Natural killer cell treated with Interleukin-12 subunit alpha and Interleukin-12 subunit beta and Interleukin-15 and Interleukin-18, amount 100 ng/mL, for 72 hours (primary cell): ENCODE measurements at places on chromosomes 5 and 9. TPM values are rescaled to one million over a fixed set of nuclear protein-coding genes. Genes with fewer than 3 reads are reported as not detected.

GFI1B gene
- total RNA-seq = 0.45 TPM

HOMER1 gene
- total RNA-seq = 4.2 TPM

GRCh38 chr5:150609843-150610584 lies 30.4 kb upstream of the SYNPO start:
- DNase-seq = no peak
- no peak overlapping the region for H3K4me3 ChIP-seq
- H3K4me1 ChIP-seq = no peaks in the 10 kb centered on the region
- no peaks in the 10 kb centered on the region for H3K36me3 ChIP-seq

- no peaks in the 10 kb centered on the region for H3K36me3 ChIP-seq
- H3K27me3 ChIP-seq = no peaks in the 10 kb centered on the region
- no peak overlapping the region for H3K4me3 ChIP-seq
- DNase-seq = no peak
- no peak overlapping the region for H3K27ac ChIP-seq
Measured at GRCh38 chr9:131951905-131952304, 127.8 kb downstream of the MED27 start.

CCNJL gene
- 20.1 TPM for total RNA-seq

DNA sequence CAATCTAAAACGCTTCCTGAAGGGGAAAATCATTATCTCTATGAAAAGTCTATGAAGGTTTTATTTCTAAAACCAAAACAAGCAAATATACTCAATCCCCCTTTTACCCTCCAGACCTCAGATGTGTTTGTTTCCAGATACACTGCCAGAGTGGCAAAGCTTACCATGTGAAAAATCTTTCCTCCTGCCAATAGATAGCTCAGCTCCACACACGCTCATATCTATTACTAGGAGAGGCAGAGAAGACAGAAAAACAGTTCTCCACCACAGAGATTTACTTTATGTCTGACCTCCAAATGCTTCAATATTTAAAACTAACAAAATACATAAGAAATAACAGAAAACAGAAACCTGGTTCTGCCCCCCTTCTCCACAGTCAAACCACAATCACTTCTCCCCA lies 7.0 kb downstream of the IRX2 start:
- peaks cover 2% of the 10 kb centered on the region for H3K4me1 ChIP-seq
- peaks cover 4% of the 10 kb centered on the region for H3K36me3 ChIP-seq
- DNase-seq = no peak
- peaks cover 58% of the 10 kb centered on the region for H3K27me3 ChIP-seq

DNA sequence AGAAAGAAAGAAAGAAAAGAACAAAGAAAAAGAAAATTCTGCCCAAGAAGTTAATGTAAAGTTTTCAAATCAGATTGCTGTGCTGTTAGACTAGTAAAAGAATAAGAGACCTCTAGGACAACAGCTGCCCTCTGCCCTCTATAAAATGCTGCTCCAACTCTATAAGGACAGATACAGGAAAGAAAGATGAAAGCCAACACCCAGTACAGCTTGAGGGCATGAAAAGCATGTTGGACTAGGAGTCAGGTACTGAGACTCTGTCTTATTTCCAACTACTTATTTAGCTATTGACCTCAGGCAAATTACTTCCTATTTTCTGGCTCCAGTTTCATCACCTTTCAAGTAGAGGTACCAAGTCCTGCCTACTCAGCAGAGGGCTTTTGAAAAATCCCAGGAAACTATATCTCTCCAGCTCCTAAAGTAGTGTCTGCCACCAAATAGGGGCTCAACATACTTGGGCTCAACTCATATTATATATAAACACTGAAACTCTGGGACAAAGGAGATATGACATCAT lies 5.7 kb downstream of the HBEGF start:
- H3K27me3 ChIP-seq = peaks cover 2% of the 10 kb centered on the region
- peak overlapping the region; percentile 95 for H3K4me3 ChIP-seq
- H3K27ac ChIP-seq = peak overlapping the region; percentile 96
- H3K36me3 ChIP-seq = peaks cover 15% of the 10 kb centered on the region

DNA sequence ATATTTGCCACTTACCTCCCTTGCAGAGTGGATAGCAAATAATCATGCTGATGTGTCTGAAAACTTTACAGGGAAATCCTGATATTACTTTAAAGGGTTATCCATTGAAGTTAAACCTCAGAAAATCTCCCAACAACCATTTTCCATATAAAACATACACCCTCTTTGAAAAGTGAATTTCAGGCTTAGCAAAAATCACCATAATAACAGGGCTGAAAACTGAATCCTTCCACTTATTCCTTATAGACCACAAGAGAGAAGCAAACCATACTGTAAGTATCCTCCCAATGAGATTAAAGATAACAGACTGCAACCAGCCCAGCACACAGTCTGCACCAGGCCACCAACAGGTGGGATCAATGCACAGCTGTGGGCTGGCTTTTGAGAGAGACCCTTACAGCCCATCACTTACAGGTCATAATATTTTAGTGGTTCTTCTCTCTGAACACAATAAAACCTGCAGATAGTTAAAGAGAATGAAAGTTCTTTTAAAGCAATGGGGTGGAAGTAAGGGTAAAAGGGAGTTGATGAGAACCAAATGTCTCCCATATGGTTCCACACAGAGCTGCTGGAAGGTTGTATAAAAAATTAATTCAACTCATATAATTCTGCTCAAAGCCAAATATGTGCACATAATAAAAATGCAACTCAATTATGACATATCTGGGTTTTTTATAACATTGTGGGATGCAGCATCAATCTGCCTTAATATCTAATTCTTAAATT lies 376.2 kb upstream of the GRAMD2B start:
- no peaks in the 10 kb centered on the region for H3K27me3 ChIP-seq
- no peaks in the 10 kb centered on the region for H3K36me3 ChIP-seq
- no peak overlapping the region for H3K4me3 ChIP-seq
- no peak overlapping the region for H3K27ac ChIP-seq

DNA sequence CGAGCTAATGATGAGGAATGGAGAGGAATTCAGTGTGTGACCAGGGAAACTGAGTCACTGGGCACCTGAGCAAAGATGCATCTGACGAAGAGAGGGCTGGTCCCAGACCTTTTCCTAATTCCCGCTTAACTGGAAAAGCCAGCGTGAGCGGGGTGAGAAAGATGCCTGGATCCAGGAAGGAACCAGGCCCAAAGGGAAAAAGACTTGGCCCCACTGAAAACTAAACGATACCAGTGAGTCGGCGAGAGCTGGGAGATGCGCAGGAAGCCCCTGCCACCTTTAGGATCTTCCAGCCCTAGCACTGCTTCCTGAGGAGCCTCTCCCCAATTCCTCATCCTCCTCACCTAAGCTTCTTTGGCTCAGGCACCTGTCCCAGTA lies 499 bp upstream of the FCHSD1 start:
- H3K36me3 ChIP-seq = peaks cover 3% of the 10 kb centered on the region
- H3K4me1 ChIP-seq = peaks cover 36% of the 10 kb centered on the region
- H3K27ac ChIP-seq = peak overlapping the region; percentile 84
- peak overlapping the region; percentile 91 for H3K4me3 ChIP-seq
- no peaks in the 10 kb centered on the region for H3K27me3 ChIP-seq

- no peaks in the 10 kb centered on the region for H3K36me3 ChIP-seq
- no peaks in the 10 kb centered on the region for H3K27me3 ChIP-seq
- no peak overlapping the region for H3K27ac ChIP-seq
- peaks cover 44% of the 10 kb centered on the region for H3K4me1 ChIP-seq
- no peak for DNase-seq
- H3K4me3 ChIP-seq = no peak overlapping the region
Measured at GRCh38 chr9:6450641-6451375, 37.8 kb downstream of the UHRF2 start.

CKMT2 gene
- total RNA-seq = not detected

GRCh38 chr5:3393122-3393919 lies 202.3 kb upstream of the IRX1 start:
- H3K36me3 ChIP-seq = no peaks in the 10 kb centered on the region
- H3K27me3 ChIP-seq = peaks cover 2% of the 10 kb centered on the region
- H3K4me3 ChIP-seq = no peak overlapping the region
- H3K27ac ChIP-seq = no peak overlapping the region

- no peaks in the 10 kb centered on the region for H3K36me3 ChIP-seq
- DNase-seq = no peak
- H3K27me3 ChIP-seq = peaks cover 7% of the 10 kb centered on the region
- no peak overlapping the region for H3K4me3 ChIP-seq
- no peaks in the 10 kb centered on the region for H3K4me1 ChIP-seq
- no peak overlapping the region for H3K27ac ChIP-seq
Measured at GRCh38 chr9:36731068-36731956, 158.6 kb downstream of the MELK start.

DNA sequence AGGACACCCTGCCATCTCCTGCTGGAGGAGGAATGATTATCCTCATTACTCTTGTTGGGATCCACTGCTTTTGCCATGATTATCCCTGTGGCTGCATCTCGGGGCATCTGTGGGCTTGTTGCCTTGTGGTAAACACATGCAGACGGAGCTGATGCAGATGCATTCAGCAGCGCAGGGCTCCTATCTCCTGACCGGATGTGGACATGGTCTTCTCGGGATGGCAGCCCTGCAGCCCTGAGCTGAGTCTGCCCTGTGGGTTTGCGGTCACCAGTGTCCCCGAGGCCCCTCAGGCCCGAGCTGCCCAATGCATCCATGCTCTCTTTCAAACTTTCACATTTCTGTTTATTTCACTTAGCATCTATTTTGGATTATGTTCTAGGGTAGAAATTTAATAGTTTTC lies 250.4 kb upstream of the IRX1 start:
- H3K4me3 ChIP-seq = no peak overlapping the region
- H3K36me3 ChIP-seq = peaks cover 6% of the 10 kb centered on the region
- no peaks in the 10 kb centered on the region for H3K27me3 ChIP-seq
- no peaks in the 10 kb centered on the region for H3K4me1 ChIP-seq
- H3K27ac ChIP-seq = no peak overlapping the region

DNA sequence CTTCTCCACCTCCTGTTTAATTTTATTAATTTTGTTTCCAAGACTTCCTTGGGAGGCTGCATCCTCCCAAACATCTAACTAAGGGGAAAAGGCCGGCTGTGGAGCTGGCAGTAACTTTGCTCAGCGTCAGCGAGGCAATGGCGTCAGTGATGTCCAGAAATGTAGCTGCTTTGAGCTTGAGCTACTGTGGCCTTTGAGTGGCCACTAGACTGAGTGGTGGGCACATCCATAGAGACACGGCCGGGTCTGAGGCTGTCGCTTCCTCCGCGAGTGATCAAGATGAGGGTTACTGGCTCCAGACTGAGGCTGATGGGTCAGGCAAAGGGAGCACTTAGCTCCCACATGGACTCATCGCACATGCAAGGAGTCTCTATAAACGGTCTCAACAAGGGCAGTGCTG lies 277.0 kb downstream of the HSPA4 start:
- no peaks in the 10 kb centered on the region for H3K27me3 ChIP-seq
- no peaks in the 10 kb centered on the region for H3K36me3 ChIP-seq
- H3K4me3 ChIP-seq = no peak overlapping the region
- DNase-seq = peak; percentile 53
- peaks cover 5% of the 10 kb centered on the region for H3K4me1 ChIP-seq

- H3K27me3 ChIP-seq = no peaks in the 10 kb centered on the region
- H3K4me3 ChIP-seq = no peak overlapping the region
- no peaks in the 10 kb centered on the region for H3K4me1 ChIP-seq
- DNase-seq = no peak
- no peak overlapping the region for H3K27ac ChIP-seq
Measured at GRCh38 chr5:144332265-144332664, 161.6 kb downstream of the KCTD16 start.

STXBP1 gene
- 8.1 TPM for total RNA-seq

DNA sequence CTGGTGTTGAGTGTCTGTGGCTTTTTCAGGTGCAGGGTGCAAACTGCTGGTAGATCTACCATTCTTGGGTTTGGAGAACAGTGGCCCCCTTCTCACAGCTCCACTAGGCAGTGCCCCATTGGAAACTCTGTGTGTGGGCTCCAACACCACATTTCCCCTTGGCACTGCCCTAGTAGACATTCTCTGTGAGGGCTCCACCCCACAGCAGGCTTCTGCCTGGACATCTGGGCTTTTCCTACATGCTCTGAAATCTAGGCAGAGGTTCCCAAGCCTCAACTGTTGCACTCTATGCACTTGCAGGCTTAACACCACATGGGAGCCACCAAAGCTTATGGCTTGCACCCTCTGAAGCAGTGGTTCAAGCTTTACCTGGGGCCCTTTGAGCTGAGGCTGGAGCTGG lies 80.9 kb downstream of the BARX1 start:
- H3K36me3 ChIP-seq = peaks cover 22% of the 10 kb centered on the region
- no peaks in the 10 kb centered on the region for H3K4me1 ChIP-seq
- no peak for DNase-seq
- no peak overlapping the region for H3K27ac ChIP-seq
- no peak overlapping the region for H3K4me3 ChIP-seq
